ENCODE measurements at places on chromosomes 16 and 17. TPM values are rescaled to one million over a fixed set of nuclear protein-coding genes. Genes with fewer than 3 reads are reported as not detected.
A peak's percentile ranks its signal among the peaks of the same experiment; 100 is the strongest.

- H3K27ac ChIP-seq = peak overlapping the region; percentile 89
- peaks cover 38% of the 10 kb centered on the region for H3K4me1 ChIP-seq
- H3K4me3 ChIP-seq = no peak overlapping the region
- no peaks in the 10 kb centered on the region for H3K27me3 ChIP-seq
- H3K36me3 ChIP-seq = peaks cover 2% of the 10 kb centered on the region
- peak; percentile 81 for DNase-seq
These were observed 13.8 kb downstream of the CTRL start for GRCh38 chr16:67917852-67918236.

GRCh38 chr16:58507963-58508670, 7.2 kb upstream of the SETD6 start:
- H3K27me3 ChIP-seq = no peaks in the 10 kb centered on the region
- H3K36me3 ChIP-seq = peaks cover 2% of the 10 kb centered on the region
- H3K4me1 ChIP-seq = peaks cover 2% of the 10 kb centered on the region
- DNase-seq = no peak
- H3K27ac ChIP-seq = no peak overlapping the region

DNA sequence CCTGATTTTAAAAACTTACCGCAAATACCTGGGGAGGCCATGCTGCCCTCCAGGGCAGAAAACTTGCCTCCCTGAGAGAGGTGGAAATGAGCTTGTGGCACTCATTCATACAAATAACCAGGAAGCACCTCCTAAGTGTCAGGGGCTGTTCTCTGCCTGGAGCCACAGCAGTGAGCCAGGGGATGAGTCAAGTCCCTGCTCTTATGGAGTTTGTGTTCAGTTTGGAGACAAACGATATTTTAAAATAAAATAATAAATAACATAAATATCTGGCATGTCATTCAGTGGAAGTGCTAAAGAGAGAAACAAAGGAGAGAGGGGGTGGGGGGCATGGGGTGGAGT, 313.8 kb downstream of the C16orf95 start:
- peaks cover 3% of the 10 kb centered on the region for H3K27me3 ChIP-seq
- no peaks in the 10 kb centered on the region for H3K4me1 ChIP-seq
- DNase-seq = no peak
- H3K27ac ChIP-seq = no peak overlapping the region
- no peaks in the 10 kb centered on the region for H3K36me3 ChIP-seq

DNA sequence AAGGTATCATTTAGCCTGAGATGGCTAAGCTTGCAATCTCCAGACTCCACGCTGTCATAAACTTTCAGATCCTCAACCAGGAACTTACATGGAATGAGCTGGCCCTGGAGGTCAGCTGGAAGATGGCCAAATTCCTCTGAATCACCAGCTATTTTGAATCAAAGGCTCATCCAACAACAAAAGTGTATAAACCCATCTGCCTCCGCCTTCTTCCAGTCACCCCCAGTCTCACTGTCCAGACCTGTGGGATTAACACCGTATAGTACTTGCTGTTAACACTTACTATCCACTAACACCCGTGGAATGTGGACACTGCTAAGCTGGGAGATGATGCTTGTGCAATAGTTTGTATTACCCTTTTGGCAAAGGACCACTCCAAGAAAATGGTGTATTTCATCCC, 1.9 kb upstream of the LCMT1 start:
- H3K4me3 ChIP-seq = no peak overlapping the region
- no peaks in the 10 kb centered on the region for H3K27me3 ChIP-seq
- peaks cover 6% of the 10 kb centered on the region for H3K36me3 ChIP-seq
- H3K4me1 ChIP-seq = peaks cover 39% of the 10 kb centered on the region
- H3K27ac ChIP-seq = no peak overlapping the region
- DNase-seq = no peak

DNA sequence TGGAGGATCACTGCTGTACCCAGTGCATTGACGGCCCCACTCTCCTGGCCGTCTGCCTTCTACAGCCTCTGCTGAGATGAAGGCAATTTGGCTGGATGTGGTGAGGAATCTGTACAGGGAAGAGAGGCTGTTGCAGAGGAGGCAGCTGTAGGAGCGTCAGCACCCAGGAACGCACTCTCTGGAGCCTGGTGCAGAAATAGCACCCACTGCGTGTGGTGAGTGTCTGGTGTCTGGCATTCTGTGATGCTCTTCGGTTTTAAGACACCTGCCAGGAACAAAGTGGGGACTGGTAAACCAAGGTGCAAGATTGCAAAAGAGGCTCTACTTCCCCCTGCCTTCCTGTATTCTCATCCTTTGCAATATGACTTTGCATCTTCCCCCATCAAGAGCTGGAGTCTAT, 187.5 kb upstream of the SDK2 start:
- H3K4me1 ChIP-seq = peaks cover 77% of the 10 kb centered on the region
- no peak overlapping the region for H3K27ac ChIP-seq
- no peaks in the 10 kb centered on the region for H3K27me3 ChIP-seq

- peak overlapping the region; percentile 93 for H3K27ac ChIP-seq
- H3K36me3 ChIP-seq = peaks cover 12% of the 10 kb centered on the region
- H3K4me1 ChIP-seq = peaks cover 66% of the 10 kb centered on the region
These were observed 52.5 kb upstream of the MTSS2 start for GRCh38 chr16:70738083-70738977.

- H3K36me3 ChIP-seq = peaks cover 17% of the 10 kb centered on the region
- H3K27ac ChIP-seq = peak overlapping the region; percentile 96
- DNase-seq = no peak
- H3K27me3 ChIP-seq = no peaks in the 10 kb centered on the region
These were observed 84.2 kb upstream of the LGALS9 start for GRCh38 chr17:27546624-27547300.

- H3K4me3 ChIP-seq = peak overlapping the region; percentile 90
- H3K36me3 ChIP-seq = peaks cover 19% of the 10 kb centered on the region
- no peaks in the 10 kb centered on the region for H3K27me3 ChIP-seq
- peaks cover 16% of the 10 kb centered on the region for H3K4me1 ChIP-seq
- H3K27ac ChIP-seq = peak overlapping the region; percentile 69
These were observed 1.0 kb downstream of the TELO2 start for GRCh38 chr16:1494129-1494640.

DNA sequence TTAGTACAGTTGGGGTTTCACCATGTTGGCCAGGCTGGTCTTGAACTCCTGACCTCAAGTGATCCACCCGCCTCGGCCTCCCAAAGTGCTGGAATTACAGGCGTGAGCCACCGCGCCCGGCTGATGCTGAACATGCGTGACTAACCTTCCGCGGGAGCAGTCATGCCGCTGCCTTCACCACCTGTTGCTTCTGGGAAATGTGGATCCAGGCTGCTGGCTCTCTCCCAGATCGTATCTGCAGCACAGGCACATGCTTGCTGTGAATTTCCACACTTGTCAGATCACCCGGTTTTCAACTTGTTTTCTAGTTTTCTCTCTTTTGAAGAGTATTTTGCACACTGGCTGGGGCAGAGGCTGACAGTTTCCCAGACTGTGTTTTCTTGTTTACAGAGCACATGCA, 97.9 kb downstream of the ADCY9 start:
- no peak overlapping the region for H3K27ac ChIP-seq
- peaks cover 5% of the 10 kb centered on the region for H3K4me1 ChIP-seq
- H3K36me3 ChIP-seq = no peaks in the 10 kb centered on the region

ALOX12B gene
- 2.1 TPM for total RNA-seq

C17orf100 gene
- total RNA-seq = 0.99 TPM

CRHR1 gene
- total RNA-seq = not detected

KRTAP1-1 gene
- not detected for total RNA-seq

TMEM235 gene
- total RNA-seq = not detected

HBQ1 gene
- 1.1 TPM for total RNA-seq

MMP15 gene
- 0.12 TPM for total RNA-seq

NPIPA5 gene
- total RNA-seq = 13.1 TPM
